ENCODE measurements at places on chromosomes 13 and 19.

- DNase-seq: no peak
Measured at GRCh38 chr13:27659145-27659865, 37.6 kb downstream of the POLR1D start.

- no peak for DNase-seq
Measured at GRCh38 chr19:33401683-33402420, 28.3 kb downstream of the CEBPG start.

GRCh38 chr19:17996826-17997316 lies 11.1 kb upstream of the ARRDC2 start:
- peak; percentile 88 for DNase-seq

DNA sequence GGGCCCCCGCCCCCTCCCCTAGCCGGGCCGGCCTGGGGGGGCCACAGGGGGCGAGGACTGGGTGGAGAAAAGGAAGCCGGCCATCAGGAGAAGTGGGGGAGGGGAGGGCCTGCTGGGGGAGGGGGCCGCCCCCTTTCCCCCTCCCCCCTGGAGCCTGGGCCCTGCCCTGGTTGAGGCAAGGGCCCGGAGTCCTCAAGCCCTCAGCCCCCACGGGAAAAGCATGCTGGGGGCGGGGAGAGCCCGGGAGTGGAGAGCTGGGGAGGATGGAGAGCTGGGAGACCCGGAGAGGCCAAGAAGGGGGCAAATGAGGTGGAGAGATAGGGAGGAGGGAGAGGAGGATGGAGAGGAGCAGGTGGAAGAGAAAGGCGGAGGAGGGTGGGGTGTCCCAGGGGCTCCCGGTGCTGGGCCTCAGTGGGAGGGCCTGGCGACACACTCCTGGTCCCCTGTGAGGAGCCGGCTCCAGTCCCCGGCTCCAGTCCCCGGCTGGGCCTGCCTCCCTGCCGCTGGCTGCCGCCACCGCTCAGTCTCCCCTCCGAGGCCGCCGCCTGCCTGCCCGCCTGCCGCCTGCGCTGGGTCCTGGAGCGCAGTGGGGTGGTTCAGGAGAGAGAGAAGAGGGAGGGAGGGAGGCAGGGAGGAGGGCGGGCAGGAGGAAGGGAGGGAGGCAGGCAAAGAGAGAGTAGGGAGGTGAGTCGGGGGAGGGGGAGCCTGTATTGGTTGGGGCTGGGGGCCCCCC lies at the start of gene GRIK5:
TSS of gene GRIK5 (minus strand) at position 588 of the 733 bp plus-strand sequence. CDS start 4,436 bp downstream, outside the sequence.
- DNase-seq: no peak

- no peak for DNase-seq
Measured at GRCh38 chr19:13717194-13717643, 47.1 kb upstream of the MRI1 start.

DNA sequence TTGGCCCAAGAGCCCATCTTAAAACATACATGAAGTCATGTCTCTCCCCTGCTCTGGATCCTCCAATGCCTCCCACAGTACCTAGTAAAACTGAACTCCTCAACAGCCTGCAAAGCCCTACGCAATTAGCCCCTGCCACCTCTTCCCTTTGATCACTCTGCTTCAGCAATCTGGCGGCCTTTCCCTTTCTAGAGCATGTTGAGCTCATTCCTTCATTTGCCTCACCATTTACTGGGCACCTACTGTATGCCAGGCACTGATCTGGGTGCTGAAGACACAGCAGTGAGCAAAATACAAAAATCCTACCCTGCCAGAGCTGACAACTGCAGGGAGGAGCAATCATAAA lies 2.9 kb downstream of the KEAP1 start:
- no peak for DNase-seq

- no peak for DNase-seq
Measured at GRCh38 chr19:6099599-6099998, 10.7 kb downstream of the RFX2 start.

GRCh38 chr19:45779231-45780145 lies 2.8 kb downstream of the DMPK start:
- DNase-seq: peak; percentile 95

DNA sequence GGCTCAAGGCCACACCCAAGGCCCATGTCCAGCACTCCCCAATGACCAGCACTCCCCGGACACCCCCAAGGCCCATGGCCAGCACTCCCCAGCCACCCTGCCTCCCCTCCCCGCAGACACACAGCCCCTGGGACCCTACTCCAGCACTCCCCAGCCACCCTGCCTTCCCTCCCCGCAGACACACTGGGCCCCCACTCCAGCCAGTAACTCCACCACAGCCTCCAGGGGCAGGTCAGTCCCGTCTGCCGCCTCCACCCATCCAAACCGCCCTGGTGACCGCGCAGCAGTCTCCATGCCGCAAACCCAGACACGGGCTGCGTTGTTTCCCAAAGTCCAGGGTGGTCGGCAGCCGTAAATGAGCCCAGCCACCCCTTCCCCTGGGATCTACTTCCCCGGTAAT lies 70.7 kb downstream of the SPACA7 start:
- DNase-seq: peak; percentile 8

- no peak for DNase-seq
Measured at GRCh38 chr13:99033814-99034213, 56.0 kb upstream of the DOCK9 start.

- peak; percentile 36 for DNase-seq
Measured at GRCh38 chr19:56141417-56141993, 418 bp downstream of the ZNF444 start.

GRCh38 chr13:29654843-29655547 lies 59.5 kb upstream of the SLC7A1 start:
- DNase-seq: no peak

DNA sequence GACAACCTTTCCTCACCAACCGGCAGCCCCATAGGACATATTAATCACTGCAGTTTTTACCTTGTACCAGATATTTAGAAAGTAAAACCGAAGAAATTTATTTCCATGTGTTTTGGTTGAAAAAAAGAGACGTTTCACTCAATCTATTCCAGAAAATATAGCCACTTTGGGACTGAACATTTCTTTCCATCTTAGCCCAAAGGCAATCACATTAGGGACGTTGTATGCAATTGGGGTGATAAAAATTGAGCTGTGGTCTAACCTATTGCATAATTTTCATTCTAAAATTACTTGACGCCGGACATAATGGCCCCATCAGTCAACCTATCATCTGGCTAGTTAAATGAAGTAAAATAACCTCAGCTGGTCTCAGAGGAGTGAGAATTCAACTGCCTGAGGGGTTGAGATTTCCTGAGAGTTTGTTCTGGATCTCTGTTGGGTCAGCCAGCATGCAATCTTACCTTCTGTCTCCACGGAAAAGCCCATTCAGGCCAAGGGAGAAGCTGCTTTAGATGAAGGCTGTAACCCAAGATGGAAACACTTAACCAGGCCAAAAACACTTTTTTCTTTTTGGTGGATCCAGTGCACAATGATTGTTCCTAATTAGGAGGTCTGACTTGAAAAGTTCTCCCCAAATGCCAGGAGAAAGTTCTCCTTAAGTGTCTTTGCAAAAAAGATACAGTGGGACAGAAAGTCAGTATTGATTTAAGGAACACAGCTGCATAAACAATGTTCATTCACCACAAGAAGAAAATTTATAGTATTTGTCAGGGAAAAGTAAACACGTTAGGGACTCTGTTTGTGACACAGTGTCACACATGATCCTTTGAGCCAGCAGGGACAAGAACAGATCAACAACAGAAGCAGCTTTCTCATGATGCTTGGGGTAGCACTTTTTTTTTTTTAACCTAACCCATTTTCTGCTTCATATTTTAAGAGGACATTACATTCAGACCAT lies 34.1 kb downstream of the DLEU7 start:
- no peak for DNase-seq

GRCh38 chr19:16688084-16688483 lies 27.1 kb downstream of the TMEM38A start:
- DNase-seq: no peak

DNA sequence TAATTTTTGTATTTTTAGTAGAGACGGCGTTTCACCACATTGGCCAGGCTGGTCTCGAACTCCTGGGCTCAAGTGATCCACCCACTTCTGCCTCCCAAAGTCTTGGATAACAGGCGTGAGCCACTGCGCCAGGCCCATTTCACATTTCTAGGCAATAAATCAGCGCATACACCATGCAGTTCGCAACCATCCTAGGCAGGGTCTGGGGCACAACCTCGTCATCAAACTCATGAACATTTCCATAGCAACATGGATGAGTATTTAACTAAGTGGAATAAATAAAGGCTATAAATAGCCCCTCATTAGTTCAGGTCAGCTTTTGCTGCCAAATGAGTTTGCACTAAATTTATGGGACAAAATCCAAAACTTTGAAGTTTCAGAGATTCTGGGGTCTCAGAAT lies 8.2 kb downstream of the MEIS3 start:
- DNase-seq: no peak

DNA sequence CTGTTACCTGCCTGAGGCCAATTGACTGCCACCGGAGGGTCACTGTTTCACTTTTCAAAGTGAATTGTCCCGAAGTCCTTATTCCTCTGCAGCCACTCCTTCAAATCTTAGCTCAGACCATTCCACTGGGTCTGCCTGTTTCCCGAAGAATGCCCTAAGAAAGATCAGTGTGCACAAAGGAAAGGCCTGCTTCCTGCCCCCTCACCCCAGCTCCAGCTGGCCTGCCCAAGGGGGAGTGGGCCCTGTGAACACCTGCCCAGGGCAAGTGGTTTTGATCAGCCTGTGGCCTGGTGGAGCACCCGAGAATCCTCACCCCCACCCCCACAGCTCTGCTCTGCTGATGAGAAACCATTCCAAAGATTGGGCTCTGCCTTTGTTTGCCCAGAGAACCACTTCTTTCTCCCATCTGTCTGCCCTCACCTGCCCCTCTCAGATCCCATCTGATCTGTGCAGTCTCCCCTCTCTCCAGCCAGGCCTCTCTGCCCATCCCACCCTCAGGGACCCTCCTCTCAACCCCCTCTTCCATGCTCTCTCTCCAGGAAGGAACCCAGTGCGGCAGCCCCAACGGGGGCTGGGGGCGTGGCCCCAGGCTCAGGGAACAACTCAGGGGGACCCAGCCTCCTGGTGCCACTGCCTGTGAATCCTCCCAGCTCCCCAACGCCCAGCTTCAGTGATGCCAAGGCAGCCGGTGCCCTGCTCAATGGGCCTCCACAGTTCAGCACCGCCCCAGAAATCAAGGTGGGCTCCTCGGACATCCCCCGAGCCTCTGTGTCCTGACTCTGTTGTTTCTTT lies 10.3 kb downstream of the LENG1 start:
- no peak for DNase-seq

DNA sequence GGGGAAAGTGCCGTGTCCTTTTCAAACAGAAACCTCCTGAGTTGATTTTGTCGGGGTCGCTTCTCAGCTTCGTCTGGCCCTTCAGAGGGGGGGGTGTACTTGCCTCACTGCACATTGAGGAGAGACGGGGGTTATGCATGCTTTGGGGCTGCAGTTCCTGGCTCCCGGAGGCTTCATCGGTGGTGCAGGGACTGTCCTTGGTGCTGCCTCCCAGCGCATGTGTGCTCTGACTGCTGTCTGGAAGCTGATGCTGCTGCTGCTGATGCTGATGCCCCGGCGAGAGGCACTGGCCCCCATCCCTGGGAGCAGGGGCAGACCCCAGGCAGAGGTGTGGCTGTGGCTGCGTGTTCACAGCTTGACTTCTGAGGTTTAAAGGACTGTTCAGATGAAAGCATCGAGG lies 91.0 kb downstream of the ARHGEF7 start:
- no peak for DNase-seq

DNA sequence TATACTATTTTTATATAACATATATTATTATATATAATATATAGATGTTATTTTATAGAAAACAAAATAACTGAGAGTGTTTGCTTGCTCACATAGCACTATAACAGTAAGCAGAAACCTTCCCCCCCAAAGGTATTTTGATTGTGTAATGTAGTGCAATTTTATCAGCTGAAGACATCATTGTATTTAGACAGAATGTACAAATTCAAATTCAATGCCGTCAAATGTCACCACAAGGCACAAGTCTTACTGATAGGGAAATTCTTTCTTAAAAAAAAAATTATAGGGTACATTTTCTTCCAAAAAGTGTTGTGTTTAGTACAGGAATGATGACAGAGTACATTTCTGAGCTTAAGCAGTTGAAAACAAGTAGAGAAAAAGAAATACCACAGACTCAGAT lies 1147.1 kb upstream of the SPRY2 start:
- DNase-seq: no peak

- DNase-seq: no peak
Measured at GRCh38 chr13:100089465-100090032, 656 bp downstream of the PCCA start.

DNA sequence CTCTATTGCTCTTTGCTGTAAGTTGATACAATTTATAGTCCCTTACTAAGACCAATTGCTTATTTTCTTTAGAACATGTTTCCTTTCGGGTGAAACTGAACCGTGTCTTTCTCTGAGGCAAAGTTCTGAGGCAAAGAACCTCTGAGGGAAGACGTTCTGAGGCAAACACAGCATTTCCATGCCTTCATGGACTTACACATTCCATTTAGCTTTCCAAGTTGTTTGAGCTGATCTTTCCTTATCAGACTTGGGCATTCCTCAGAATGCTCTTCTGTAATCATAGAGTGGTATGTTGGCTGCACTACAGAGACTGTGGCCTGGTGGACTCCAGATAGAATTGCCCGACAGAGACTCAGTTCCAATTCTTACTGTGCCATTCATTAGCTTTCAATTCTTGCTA lies 579.1 kb downstream of the KCTD12 start:
- DNase-seq: no peak

DNA sequence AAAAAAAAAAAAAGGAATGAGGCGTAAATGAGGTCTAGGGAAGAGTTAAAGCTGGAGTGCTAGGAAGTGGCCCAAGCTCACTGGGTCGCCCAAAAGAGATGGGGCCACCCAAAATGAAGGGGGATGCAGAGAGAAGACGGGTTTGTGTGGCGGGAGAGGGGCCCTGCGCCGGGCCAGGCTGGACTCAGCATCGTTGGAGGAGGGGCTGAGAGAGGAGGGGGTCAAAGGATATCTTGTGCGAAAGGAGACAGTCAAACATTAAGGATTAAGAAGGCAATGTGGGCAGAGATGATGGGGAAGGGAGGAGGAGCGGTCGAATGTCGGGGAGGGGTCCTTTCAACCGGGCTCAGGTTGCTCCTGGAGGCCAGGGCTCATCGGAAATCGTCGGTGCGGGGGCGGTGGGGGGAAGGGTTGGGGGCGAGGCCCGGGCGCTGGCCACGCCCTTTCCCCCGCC lies 825 bp upstream of the CARM1 start:
- DNase-seq: no peak

GRCh38 chr13:85819513-85819912 lies 20.3 kb upstream of the SLITRK6 start:
- no peak for DNase-seq

DNA sequence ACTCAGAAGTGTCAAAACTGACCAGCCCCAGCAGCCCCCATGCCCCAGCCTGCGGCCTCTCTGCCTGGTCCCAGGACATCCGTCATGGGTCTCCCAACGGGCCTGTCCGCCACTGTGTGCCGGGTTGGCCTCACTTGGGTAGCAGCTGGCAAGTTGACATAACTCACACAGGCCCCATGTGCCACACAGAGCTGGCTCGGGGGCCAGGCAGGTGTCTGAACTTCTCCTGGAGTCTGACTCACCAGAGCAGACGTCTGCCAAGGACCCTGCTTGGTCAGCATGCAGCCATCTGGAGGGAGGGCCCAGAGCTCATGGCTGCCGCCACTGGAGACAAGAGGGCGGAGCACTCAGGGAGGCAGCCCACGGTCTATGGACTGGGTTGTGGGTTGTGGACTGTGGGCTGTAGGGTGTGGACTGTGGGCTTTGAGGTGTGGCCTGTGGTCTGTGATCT lies 32.0 kb upstream of the TMEM255B start:
- no peak for DNase-seq

- peak; percentile 33 for DNase-seq
Measured at GRCh38 chr19:42023121-42023942, 29.3 kb upstream of the ATP1A3 start.

Measured in activated CD4-positive, alpha-beta memory T cell treated with anti-CD3 and anti-CD28 coated beads, Interleukin-2, amount 10 ng/mL, durations not matched to agents 7 days and 5 days (primary cell).